H4 (cell line): ENCODE measurements at places on chromosomes 6 and 20. TPM values are rescaled to one million over a fixed set of nuclear protein-coding genes. Genes with fewer than 3 reads are reported as not detected.

DNA sequence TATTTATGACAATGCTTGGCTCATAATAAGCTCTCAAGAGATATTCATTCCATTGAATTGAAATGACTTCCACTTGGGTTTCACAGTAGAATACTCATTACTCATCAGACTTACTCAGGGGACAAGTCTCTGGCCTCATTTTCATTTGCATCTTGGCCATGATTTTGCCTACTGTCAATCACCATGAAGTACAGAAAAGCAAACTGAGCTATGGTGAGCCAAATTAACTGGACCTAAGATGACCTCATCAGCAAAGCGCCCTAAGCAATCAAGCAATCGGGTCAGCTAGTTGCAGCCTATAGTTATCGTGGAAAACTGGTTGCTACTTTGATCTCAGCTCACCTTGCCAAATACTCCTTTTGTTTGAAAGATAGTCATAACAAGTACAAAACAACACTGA lies 494.7 kb upstream of the SLC35B3 start:
- no peak for DNase-seq

GRCh38 chr6:114523508-114523907 lies 180.7 kb upstream of the HS3ST5 start:
- DNase-seq: no peak

GRCh38 chr20:9884061-9884460 lies 45.2 kb upstream of the PAK5 start:
- DNase-seq: no peak

- DNase-seq: no peak
These were observed 70.6 kb downstream of the PLEKHG1 start for GRCh38 chr6:150670311-150670710.

- DNase-seq: no peak
These were observed 17.0 kb downstream of the HTR1B start for GRCh38 chr6:77446249-77446648.

DNA sequence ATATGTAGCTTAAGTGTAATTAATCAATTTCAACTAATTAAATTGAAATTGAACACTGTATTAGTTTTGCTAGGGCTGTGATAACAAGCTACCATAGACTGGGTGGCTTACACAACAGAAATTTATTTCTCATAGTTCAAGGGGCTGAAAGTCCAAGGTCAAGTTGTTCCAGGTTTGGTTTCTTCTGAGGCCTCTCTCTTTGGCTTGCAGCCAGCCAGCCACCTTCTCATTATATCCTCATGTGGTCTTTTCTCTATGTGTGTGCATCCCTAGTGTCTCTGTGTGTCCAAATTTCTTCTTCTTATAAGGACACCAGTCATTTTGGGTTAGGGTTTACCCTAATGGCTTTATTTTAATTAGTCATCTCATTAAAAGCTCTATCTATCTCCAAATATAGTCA lies 611.7 kb downstream of the UTRN start:
- DNase-seq: no peak

- DNase-seq: no peak
These were observed 102.6 kb upstream of the MLN start for GRCh38 chr6:33906439-33906838.

Gene TP53TG5
- not detected in 2 replicates for total RNA-seq
